Osteoblast (primary cell): ENCODE measurements at places on chromosomes 16 and 17. TPM values are rescaled to one million over a fixed set of nuclear protein-coding genes. Genes with fewer than 3 reads are reported as not detected.
A peak's percentile ranks its signal among the peaks of the same experiment; 100 is the strongest.

GRCh38 chr17:59392973-59393679 lies 61.7 kb downstream of the YPEL2 start:
- peaks cover 4% of the 10 kb centered on the region for H3K4me1 ChIP-seq
- no peaks in the 10 kb centered on the region for H3K27me3 ChIP-seq
- H3K36me3 ChIP-seq: no peaks in the 10 kb centered on the region
- H3K4me3 ChIP-seq: no peak overlapping the region

DNA sequence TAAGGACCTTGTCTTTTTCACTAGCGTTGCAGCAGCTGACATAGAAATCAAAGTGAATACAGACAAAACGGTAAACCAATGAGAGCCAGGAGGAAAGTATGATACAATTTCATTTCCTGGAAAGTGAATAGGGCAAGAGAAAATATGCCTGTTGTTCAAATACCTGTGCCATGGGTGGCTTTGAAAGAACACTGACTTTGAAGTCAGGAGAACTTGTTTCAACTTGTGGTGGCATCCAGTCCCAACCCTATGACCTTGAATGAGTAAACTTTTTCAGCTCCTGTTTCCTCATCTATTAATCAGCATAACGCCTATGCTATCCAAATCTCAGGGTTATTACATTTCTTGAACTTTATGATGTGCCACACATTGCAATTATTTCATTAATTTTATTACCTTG lies 173.7 kb upstream of the HS3ST3A1 start:
- H3K27me3 ChIP-seq: no peaks in the 10 kb centered on the region
- no peaks in the 10 kb centered on the region for H3K36me3 ChIP-seq
- no peak overlapping the region for H3K4me3 ChIP-seq
- DNase-seq: no peak

Gene CA4
- total RNA-seq: not detected in 2 replicates

- peak overlapping the region; percentile 91 for H3K27ac ChIP-seq
- peak; percentile 83 for DNase-seq
- H3K4me3 ChIP-seq: peak overlapping the region; percentile 94
- peaks cover 25% of the 10 kb centered on the region for H3K4me1 ChIP-seq
Measured at GRCh38 chr16:30760577-30761426, 1.1 kb downstream of the CFAP119 start.

Gene GINS3
- total RNA-seq: 1.1 and 1.8 TPM in 2 replicates

- H3K4me3 ChIP-seq: no peak overlapping the region
- peaks cover 2% of the 10 kb centered on the region for H3K4me1 ChIP-seq
- H3K27ac ChIP-seq: no peak overlapping the region
- DNase-seq: no peak
- H3K36me3 ChIP-seq: peaks cover 66% of the 10 kb centered on the region
- H3K27me3 ChIP-seq: no peaks in the 10 kb centered on the region
Measured at GRCh38 chr16:8893426-8893825, 11.3 kb downstream of the LITAFD start.

GRCh38 chr16:89917773-89918452 lies 749 bp upstream of the MC1R start:
- peak overlapping the region; percentile 61 for H3K27ac ChIP-seq
- peak; percentile 95 for DNase-seq
- H3K36me3 ChIP-seq: peaks cover under 1% of the 10 kb centered on the region
- H3K4me3 ChIP-seq: peak overlapping the region; percentile 72

Gene HOXB9
- total RNA-seq: not detected in 2 replicates

Gene UTS2R
- total RNA-seq: not detected in 2 replicates

DNA sequence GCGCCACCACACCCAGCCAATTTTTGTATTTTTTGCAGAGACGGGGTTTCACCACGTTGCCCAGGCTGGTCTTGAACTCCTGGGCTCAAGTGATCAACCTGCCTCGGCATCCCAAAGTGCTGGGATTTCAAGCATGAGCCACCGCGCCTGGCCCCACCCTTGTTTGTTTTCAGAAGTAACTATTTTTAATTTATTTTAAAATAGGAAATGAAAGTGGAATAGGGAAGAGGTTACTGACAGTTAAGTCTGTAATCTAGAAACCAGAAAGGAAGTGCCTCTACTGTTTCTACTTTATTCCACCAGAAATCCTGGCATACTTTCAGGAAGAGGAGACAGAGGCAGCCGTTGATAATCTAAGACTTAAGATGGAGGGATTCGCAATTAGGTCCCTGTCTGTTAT lies 225.6 kb downstream of the TANC2 start:
- peaks cover 16% of the 10 kb centered on the region for H3K4me1 ChIP-seq
- DNase-seq: no peak
- peaks cover 11% of the 10 kb centered on the region for H3K36me3 ChIP-seq
- no peak overlapping the region for H3K27ac ChIP-seq
- no peak overlapping the region for H3K4me3 ChIP-seq
- H3K27me3 ChIP-seq: no peaks in the 10 kb centered on the region

GRCh38 chr16:19858340-19859018 lies 26.2 kb downstream of the GPRC5B start:
- no peaks in the 10 kb centered on the region for H3K27me3 ChIP-seq
- H3K36me3 ChIP-seq: no peaks in the 10 kb centered on the region
- H3K4me1 ChIP-seq: peaks cover 7% of the 10 kb centered on the region
- DNase-seq: no peak
- no peak overlapping the region for H3K27ac ChIP-seq

Gene AIPL1
- total RNA-seq: not detected in 2 replicates

DNA sequence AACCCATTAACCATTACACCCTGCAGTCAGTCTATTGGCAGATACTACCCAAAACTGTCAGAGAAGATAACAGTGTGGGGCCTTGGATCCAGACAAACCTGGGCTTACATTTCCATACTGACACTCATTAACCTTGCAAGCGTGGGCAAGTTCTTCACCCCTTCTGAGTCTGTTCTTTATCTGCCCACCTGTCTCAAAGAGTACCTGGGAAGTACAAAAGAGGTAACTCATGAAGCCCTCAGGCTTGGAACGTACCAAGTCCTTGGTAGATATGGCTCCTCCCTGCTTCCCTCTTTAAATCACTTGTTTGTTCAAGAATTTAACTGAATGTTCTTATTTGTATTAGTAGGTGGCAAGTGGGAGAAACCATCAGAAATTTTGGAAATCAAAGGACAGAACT lies 2.5 kb upstream of the IGSF6 start:
- H3K27ac ChIP-seq: no peak overlapping the region
- H3K4me1 ChIP-seq: no peaks in the 10 kb centered on the region
- peaks cover 12% of the 10 kb centered on the region for H3K36me3 ChIP-seq

Gene NHLRC4
- 1.2 and 2.2 TPM in 2 replicates for total RNA-seq

Gene DNAH9
- total RNA-seq: not detected in 2 replicates
